HCEC 1CT (cell line): ENCODE measurements at places on chromosomes 5 and 9.

DNA sequence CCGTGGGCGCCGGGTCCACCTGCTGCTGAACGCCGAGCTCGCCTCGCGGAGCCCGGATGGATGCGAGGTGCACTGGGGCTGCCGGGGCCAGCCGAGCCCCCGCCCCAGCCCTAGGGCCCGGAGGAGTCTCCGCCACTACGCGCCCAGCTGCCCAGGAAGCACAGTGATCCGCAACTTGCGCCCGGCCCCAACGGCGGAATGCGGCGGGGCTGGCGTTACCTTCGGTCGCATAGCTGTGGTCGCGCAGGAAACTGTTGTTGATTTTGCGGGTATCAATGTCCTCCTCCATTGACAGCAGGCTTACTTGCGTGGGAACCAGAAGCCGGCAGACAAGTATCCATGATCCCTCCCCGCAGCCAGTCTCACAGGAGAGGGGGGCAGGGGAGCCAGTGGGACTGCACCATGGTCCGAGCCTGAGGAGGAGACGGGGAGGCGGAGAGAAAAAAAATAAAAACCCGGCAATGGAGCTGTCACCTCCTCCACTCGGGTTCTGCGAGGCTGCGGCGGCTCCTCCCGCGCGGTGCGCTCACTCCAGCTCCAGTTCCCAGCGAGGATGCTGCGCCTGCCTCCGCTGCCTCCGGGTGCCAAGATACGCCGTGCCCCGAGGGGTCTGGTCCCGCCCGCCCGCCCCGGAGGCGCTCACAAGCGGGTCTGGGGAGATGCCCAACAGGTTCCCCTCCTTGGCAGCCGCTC is 628 bp downstream of the PPP2R2B start:
- DNase-seq = no peak

DNA sequence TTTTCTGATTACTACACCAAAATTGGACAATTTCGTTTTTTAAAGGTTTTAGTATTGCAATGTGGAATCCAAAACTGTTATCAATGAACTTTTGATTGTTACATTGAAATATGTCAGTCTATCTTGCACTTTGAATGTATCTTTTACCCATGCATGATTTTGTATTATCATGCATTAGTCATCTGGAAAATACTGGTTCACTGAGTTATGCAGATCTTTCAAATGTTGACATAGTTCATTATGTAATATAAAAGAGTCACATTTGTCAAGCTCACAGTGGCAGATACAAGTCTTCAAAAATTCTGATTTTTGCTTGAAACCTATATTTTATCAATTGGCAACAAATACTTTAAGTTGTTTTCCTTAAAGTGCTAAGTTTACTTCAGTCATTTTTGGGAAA is 85.2 kb downstream of the NR3C1 start:
- no peak for DNase-seq

GRCh38 chr5:44361342-44362001 is 27.7 kb downstream of the FGF10 start:
- DNase-seq = no peak

- DNase-seq = peak; percentile 57
Measured at GRCh38 chr5:53601570-53601969, 41.1 kb downstream of the NDUFS4 start.

DNA sequence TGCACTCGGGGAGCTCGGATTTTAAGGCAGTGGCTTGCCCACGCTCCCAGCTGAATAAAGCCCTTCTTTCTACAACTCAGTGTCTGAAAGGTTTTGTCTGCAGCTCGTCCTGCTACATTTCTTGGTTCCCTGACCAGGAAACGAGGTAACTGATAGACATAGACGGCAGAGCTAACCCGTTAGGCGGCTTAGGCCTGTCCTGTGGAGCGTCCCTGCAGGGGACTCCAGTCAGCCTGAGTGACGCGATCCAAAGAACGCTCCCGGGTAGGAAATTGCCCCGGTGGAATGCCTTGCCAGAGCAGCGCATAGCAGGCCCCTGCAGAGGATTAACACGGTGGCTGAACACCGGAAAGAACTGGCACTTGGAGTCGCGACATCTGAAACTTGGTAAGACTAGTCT is 1.8 kb upstream of the SELENOP start:
- no peak for DNase-seq

DNA sequence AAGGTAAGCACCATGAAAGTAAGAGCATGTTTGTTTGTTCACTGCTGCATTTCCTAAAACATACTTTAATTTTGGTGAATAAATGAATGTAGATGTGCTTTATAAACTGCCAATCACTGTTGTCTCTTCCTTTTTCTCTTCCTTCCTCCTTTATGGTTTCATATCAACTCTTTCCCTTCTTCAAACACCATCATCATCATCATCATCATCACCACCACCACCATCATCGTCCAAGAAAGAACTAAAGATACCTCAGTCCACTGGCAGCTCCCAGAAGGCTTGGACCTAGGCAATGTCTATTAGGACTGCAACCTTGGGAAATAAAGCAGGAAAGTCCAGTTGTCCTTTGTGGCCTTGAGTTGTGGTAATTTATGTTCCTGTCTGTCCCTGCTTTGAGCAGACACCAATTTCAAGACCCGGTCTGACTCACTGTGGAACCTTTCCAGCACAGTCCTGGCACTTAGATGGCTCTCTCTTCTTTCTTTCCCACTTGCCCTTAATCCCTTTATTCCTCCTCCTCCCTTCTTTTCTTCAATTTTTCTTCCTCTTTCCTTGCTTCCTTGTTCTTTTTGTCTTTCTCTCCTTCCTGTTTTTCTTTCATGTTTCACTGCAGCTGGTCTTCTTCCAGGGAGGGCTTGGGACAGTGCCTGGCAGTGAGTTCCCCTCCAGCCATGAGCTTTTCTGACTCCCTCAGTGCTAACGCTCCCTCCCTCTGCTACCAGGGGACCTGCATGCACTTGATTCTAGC is 99.3 kb downstream of the ANGPTL2 start:
- DNase-seq = no peak

- DNase-seq = no peak
Measured at GRCh38 chr9:90310521-90310876, 332.1 kb downstream of the DIRAS2 start.

DNA sequence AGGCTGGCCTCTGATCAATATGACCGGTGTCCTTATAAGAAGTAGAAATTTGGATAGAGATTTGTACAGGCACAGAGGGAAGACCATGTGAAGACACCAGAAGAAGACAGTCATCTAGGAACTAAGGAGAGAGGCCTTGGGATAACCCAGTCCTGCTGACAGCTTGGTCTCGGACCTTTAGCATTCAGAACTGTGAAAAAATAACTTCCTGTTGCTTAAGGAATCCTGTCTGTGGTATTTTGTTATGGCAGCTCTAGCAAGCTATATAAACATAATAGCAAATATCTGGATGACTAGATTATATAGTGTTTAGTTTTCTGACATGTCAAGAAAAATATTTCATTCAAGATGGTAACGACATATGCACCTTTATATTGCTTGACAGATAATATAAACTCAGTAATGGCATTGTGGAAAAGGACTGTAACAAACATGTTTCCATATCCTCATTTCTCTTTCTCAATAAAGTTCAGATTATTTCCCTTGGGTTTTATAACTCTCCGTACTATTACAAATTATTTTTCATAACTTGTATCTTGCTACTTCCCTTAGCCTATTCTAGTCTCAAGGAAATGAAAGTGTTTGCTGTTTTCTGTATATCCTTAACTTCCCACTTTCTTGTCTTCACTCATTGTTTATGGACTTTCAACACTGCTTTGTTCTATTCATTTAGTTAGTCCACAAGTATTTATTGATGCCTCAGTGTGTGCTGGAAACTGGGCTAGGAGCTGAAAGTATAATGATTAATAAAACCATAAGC is 62.4 kb downstream of the KIAA1958 start:
- DNase-seq = peak; percentile 40

- no peak for DNase-seq
Measured at GRCh38 chr5:58451732-58452565, 7.9 kb downstream of the PLK2 start.

- no peak for DNase-seq
Measured at GRCh38 chr9:134307674-134308638, 18.3 kb upstream of the RXRA start.

GRCh38 chr5:172554562-172554961 is 86.5 kb upstream of the NEURL1B start:
- no peak for DNase-seq

DNA sequence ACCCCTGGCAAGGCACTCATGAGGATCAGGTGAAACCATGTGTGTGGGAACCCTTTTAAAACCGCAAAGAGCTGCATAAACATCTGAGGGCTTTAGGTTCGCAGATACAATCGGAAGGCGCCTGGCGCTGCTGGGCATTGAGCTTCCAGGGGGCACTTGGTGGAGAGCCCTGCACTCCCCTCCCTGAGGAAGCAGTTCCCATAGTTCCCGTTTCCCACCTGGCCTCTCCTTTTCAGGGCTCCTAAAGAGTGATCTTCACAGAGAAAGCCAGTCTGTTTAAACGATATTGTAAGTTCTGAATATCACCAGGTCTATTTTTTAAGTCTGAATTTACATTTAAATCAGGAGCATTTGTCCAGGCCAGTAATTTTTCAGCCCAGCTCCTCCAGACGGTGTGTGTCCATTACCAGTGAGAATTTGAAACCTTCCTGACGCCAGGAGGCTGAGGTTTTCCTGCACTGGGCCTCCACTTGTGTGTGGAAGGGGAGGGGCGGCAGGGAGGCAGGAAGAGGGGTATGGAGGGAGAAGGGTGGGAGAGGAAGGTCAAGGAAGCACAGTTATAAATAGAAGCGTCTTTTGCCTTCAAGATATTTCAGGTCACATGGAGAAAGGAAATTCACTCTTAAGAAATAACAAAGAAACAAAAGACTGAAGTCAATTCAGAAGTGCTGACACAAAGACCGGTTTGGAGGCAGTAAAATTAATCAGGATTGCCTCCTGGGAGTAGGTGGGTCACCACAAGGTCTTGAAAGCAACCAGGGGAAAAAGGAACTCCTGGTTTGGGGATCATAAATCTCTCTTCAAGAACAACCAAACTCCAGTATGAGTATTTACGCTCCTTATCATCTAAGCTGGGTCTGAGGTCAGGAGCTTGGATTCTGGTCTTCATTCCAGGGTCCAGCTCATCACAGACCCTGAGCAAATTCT is 14.3 kb upstream of the MGAT1 start:
- no peak for DNase-seq

GRCh38 chr9:2307480-2307879 is 292.3 kb downstream of the SMARCA2 start:
- peak; percentile 86 for DNase-seq

DNA sequence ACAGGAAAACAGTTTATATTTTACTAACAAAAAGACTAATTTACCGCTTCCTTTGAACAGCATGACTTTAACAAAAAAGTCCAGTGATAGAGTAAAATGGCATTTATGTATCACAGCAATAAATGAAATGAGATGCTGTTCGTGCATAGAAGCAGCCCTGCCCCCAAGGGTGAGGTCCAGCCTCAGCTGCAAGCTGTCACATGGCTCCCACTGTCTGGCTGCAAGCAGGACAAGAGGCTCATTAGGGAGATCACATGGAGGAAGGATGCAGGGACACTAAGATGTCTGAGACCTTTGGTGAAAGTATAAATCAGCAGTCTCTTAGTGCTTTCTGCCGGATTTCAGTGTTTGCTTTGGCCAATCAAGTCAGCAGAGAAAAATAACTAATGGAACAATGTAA is 23.0 kb downstream of the GDNF start:
- DNase-seq = no peak

- peak; percentile 46 for DNase-seq
Measured at GRCh38 chr5:119743927-119744326, 114.6 kb downstream of the FAM170A start.

DNA sequence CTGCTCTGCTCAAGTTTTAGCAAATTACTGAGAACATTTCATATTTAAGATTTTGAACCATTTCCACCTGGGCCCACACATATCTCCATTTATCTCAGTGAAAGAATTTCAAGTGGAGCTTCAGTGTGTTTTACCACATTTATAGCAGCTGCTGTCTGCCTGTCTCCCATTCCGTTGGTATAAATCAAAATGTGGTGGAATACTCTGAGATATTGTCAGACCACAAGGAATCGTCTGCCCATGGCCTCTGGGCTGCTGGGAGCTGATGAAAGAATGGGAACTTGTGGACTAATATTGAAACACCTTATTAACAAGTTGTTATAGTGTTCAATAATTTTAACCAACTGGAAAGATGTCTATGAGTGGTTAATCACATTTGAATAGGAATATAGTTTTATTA is 33.3 kb downstream of the MAST4 start:
- DNase-seq = no peak

- no peak for DNase-seq
Measured at GRCh38 chr5:140946578-140946977, 19.7 kb upstream of the PCDHAC2 start.

DNA sequence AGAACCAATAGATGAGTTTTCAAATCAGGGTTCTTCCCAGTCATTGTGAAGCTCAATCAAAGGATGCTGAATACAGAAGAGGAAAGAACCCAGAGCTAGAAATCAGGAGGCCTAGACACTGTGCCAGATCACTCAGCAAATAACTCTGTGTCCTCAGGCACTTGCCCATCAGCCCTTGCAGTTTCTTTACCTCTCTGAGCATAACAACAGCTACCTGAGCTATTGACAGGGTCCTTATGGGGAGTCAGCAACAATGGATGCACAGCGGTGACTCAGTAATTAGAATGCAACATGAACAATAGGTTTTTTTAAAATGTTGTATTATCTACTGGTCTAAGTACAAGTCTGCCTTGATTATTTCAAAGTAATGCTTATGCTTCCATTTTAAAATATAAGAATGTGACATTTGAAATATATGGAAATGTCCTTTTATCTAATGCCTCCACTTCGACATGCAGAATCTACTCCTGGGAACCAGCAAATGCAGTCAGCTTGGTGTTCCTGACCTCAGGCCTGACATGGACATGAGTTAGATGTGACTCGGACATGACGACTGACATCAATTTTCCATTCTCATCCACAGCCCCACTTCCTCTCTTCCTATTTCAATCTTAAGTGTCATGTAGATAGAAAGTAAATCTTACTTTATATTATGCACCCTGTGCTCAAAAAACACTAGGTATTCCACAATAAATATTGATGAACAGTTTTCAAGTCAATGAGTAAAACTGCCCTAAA is 155.0 kb downstream of the TLE1 start:
- peak; percentile 74 for DNase-seq

DNA sequence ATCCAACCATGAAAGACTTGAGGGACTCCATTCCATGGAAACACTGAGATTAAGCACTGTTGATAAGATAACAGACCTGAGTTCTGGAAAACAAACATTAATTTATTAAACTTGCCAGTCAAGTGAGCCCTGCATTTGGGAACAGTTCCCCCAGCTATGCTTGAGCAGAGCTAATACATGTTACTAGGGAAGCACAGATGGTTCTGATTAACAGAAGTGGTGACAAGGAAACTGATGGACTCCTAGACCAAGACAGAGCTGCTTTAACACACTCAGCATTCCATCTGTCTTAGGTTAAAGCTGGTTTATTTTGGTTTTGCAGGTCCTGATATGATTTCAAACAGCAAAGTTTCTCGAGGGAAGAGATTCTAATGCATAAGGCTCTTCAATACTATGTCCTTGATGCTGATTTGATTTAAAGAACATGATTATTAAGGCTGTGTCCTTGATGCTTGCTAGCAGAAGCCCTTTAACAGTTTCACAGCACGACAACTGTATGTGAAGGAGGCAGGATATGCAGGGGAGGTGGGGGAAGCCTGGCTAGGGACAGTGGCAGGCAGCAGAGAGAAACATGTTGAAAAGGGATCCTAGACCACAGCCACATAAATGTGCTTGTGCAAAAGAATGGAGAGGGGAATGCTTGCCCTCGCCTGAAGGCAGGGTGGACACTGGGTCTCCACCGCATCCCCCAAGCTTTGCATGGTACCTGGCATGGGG is 66.2 kb downstream of the ACTBL2 start:
- peak; percentile 15 for DNase-seq
